Activated CD4-positive, alpha-beta T cell treated with anti-CD3 and anti-CD28 coated beads, Interleukin-2, amount 10 ng/mL, durations not matched to agents 7 days and 5 days (primary cell): ENCODE measurements at places on chromosomes 7 and 10. TPM values are rescaled to one million over a fixed set of nuclear protein-coding genes. Genes with fewer than 3 reads are reported as not detected.

The PDK4 gene
- not detected for total RNA-seq

The NOD1 gene
- 21.1 TPM for total RNA-seq

The LRCH4 gene
- total RNA-seq = 217 TPM

The PRXL2A gene
- total RNA-seq = 5.7 TPM

The OR6V1 gene
- not detected for total RNA-seq
